ENCODE measurements at places on chromosomes 6 and 20. TPM values are rescaled to one million over a fixed set of nuclear protein-coding genes. Genes with fewer than 3 reads are reported as not detected.
A peak's percentile ranks its signal among the peaks of the same experiment; 100 is the strongest.

GRCh38 chr6:2921520-2922115, 18.5 kb upstream of the SERPINB9 start:
- no peak for ATAC-seq

DNA sequence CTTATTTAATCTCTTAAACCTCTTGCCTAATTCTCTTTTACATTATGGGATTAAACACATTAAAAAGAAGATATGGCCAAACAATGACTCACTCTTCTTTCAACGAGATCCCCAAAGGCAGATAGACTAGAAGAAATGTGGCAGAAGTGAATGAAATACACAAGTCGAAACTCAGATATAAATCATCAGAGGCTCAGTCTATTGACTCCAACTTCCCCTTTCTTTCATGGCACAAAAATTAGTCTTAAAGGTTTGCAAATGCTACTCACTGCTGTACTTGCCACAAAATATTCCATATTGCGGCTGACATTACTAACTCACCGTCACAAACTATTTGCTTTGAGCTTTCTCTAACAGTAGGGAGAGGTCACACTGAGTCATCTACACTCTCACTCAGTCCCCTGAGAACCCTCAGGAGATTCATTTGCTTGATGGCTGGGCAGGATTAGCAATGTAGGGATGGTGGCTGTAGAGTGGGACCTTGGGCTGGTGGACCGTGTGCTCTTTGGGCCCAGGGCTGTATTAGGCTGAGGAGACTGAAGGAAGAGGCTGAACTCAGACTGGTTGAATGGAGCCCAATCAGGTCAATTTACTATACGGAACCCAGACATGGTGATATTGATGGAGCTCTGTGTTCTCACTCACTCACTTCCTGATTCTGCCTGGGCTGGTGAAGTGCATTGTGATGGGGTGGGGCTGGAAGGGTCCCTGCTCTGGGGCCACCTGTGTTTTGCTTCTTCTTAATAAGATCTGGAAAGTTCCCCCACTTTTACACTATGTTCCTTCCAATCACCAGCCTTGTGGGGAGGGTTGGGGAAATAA, 42.8 kb upstream of the UBR2 start:
- no peak for ATAC-seq

- no peak for ATAC-seq
Observed at GRCh38 chr6:27332692-27333641, 20.9 kb upstream of the POM121L2 start.

GRCh38 chr6:104539173-104539572, 320.5 kb downstream of the HACE1 start:
- no peak for ATAC-seq

DNA sequence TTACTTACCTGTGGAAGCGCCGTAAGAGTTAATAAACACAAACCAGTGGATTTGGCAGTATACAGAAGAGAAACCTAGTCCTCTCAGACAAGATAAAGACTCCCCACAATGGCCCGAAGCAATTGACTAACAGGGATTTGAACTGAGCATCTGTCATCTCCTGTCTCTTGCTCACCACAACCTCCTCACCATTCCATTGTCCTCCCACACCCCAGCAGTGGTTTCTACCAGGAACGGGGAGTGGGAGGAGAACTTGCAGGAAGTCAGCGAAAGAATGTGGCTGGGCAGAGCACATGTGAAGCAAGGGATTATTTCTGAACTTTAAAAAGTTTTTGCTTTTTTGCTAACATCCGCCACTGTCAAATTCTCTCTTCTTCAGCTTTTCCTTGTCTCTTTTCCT, 24.6 kb upstream of the TAAR1 start:
- ATAC-seq = peak; percentile 72

The SYNDIG1 gene
- total RNA-seq = 7.0 TPM

DNA sequence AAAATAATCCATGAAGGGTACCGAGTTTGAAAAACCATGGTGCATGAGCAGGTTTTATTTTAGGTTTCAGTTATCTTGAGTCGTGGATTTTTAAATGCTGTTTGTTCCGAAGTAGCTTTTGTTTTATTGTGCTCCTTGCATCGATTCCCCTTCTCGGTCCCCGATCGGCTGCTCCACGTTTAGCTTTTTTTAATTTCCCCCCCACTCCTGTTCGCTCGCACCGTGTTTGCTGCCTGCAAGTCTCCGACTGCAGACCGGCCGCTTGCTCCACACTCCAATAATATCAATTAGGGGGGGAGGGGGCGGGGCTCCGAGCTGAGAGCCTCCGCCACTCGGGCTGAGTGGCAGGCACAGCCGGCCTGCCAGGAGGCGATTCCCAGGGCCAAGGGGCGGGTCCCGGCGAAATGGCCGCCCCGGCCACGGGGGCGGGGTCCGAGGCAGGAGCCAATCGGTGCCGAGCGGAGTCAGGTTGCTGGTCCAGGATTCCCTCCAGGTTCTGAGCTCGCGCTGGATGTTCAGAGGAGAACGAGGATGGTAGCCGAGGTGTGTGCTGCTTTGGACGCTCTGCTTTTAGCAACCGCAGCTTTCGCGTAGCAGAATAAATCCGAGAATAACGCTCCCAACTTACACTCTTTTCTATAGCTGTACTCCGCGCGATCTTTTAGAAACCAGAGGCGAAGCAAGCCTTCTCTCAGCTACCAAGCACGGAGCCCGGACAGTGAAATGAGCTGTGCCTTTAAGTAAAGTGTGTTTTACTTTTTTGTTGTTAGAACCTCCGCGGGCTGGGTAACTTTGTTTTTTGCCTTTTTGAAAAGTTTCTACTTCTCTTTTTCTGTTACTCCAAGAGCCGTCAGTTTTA, at the start of gene EPHA7:
Gene EPHA7 (minus strand): TSS at position 256 of the 859 bp plus-strand sequence. CDS start 218 bp downstream, at position 38.
- ATAC-seq = peak; percentile 87

The PLN gene
- total RNA-seq = 0.43 TPM

DNA sequence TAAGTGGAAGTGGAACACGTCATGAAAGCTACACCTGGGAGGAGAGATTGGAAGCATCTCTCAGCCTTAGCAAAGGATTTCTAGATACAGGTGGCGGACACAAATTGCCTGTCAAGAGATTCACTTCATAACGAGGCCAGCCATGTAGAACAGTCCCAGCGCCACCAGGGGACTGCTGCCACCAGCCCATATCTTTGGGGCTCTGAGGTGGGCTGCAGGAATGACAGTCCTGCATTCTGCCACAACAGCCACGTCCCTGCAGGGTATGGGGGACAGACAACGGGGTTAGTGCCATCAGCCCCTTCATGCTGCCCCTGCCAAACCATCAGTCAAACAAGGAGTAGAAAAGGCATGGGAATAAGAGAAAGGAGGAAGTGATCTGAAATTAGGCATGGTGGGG, 81.2 kb upstream of the SASH1 start:
- ATAC-seq = no peak

The GNMT gene
- total RNA-seq = not detected

- ATAC-seq = no peak
Observed at GRCh38 chr6:160883999-160884398, 107.6 kb upstream of the MAP3K4 start.

Data from motor neuron (in vitro differentiated cells).